ENCODE measurements at places on chromosomes 6 and 20. TPM values are rescaled to one million over a fixed set of nuclear protein-coding genes. Genes with fewer than 3 reads are reported as not detected.

Gene SLC22A3
- 1.3 TPM for total RNA-seq

Gene PRSS16
- 0.31 TPM for total RNA-seq

Gene ATP6V1G2
- total RNA-seq: 58.8 TPM

Gene VSX1
- total RNA-seq: not detected

Gene GRIK2
- 245 TPM for total RNA-seq

Gene SMOC2
- 1.3 TPM for total RNA-seq

Gene CNKSR3
- 5.0 TPM for total RNA-seq

Gene PEX3
- 41.6 TPM for total RNA-seq

Gene SRMS
- total RNA-seq: not detected

Gene GINS1
- 6.9 TPM for total RNA-seq

Gene TMC2
- 7.5 TPM for total RNA-seq

Gene BNIP5
- not detected for total RNA-seq

Gene CALHM4
- not detected for total RNA-seq

Gene CLDN20
- not detected for total RNA-seq

Gene ME1
- 2.2 TPM for total RNA-seq

Gene BPIFB4
- total RNA-seq: not detected

Gene NUP153
- total RNA-seq: 58.8 TPM

Gene POLH
- total RNA-seq: 17.8 TPM

Gene LAMP5
- total RNA-seq: 4.1 TPM

Gene WFDC2
- 4.4 TPM for total RNA-seq
